NCI-H187 treated with DMSO at 0.1 percent for 48 hours (cell line): ENCODE measurements at places on chromosomes 1 and 21.

DNA sequence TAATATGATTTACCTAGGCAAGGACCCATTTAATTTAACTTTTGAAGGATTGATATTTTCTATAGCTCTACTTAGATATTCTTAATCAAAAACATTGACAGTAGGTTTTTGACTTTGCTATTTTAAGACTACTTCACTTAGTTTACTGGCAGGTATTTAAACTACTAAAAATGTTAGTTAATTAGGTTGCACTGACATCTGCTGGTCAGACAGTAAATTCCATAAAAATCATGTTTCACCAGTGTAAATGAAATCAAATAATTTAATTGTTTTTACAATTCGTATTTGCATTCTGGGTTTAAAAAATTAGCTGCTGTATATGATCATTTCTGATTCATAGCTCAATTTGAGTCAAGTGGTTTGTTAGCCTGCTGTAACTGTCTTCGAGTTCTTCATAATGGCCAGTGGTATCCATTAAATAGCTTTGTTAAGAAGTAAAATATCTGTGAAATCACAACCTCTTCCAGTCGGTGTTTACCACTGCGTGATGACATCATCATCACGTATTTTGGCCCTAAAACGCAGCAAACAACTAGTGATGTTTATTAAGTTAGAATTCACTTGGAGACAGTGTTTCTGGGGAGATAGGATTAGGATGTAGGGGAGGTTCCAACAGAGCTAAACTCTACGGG lies 26.2 kb downstream of the EXTL2 start:
- no peak for DNase-seq

- DNase-seq: no peak
These were observed 60.9 kb upstream of the C1orf105 start for GRCh38 chr1:172359491-172359999.

DNA sequence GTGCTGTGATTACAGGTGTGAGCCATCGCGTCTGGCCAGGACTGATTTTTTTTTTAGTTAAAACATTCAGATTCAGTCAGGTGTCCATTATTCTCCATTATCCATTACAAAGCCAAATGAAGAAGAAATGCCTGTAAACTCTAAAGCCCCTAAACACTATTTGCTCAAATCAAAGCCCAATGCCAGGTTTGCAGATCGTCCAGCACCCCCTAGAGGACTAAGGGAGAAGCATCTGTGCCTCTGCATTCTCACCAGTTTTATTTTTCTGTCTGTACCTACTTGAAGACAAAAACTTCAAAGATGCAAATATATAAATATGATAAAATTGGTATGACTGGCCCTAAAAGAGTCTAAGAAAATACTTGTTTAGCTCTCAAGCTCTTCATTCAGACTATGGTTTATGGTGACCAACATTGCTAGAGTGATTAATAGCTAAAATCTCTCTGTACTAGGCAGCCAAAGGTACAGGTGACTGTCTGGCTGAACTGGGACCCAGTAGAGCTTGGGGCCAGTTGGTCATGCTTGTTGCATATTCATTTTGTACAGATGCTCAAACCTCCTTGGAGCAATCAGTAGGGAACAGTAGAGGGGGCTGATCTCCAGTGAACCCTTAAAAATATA lies 138.4 kb downstream of the SYT2 start:
- DNase-seq: no peak

- DNase-seq: peak; percentile 95
These were observed 20.4 kb downstream of the GPR161 start for GRCh38 chr1:168116327-168116799.

- no peak for DNase-seq
These were observed 20.6 kb downstream of the LAMC2 start for GRCh38 chr1:183206538-183207122.

DNA sequence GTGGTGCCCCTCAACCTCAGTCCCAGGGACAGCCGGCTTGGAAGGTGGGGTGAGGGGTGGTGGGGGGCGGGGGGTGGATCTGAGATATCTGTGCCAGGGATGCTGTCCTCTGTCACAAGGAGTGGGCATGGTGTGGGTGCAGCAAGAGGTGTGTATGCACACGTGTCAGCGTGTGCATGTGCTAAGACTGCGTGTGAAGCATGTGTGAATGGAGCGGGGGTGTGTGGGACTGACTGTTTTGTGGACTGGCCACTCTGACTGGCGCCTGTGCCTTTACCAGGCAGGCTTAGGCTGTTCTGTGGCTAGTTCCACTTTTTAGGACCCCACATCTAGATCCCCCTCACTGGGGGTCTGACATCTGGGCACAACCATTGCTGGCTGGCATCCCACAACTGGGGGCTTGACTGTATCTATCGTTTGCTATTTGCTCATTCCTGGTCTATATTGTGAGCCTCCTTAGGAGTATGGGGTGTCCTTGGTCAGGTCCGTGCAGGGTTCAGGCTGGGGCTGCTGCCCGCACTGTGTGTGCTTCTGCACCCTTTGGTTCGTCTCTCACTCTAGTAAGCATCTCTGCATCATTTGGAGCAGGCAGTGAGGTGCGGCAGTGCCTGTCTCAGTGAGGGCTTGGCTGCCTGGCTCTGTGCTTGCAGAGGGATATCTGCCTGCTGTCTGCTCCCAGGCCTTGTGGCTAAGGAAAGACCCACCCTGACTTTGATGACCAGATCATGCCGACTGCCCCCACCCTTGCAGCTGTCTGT lies 1.9 kb downstream of the AMPD2 start:
- DNase-seq: no peak

- DNase-seq: no peak
These were observed 484.9 kb downstream of the SETD4 start for GRCh38 chr21:35575280-35575915.

- no peak for DNase-seq
These were observed 12.4 kb downstream of the UBXN11 start for GRCh38 chr1:26293911-26294463.

- no peak for DNase-seq
These were observed 17.8 kb downstream of the IFFO2 start for GRCh38 chr1:18938707-18939070.

DNA sequence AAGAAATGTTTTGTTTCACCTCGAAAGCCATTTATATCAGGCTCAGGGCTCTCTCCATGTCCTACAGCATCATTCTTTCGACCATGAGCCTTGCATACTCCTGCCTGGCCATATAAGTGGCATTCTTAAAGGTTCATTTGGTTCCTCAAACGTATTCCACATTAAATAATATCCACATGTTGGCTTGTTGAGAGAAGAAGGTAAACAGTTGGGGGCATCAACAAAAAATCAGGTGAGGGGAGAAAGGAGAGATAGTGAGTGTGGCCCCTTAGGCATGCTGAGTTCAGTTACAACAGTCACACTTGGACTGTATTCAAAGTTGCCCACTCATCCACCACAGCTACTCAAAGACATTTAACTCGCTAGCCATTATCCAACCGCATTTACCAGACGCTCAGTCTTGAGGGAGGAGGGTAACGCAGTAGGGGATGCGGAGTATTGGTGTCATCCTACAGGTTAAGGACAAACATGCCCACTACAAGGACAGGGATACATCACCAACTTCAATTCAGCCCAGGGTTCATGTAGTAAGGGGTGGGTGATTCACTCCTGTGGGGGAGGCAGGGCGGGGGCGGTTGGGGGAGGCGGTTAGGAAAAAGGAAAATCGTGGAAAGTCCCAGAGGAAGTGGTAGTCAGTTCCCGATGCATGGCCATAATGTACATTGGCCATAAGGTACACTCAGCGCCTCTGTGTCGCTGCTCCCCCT lies 1.4 kb downstream of the ZNF697 start:
- no peak for DNase-seq

DNA sequence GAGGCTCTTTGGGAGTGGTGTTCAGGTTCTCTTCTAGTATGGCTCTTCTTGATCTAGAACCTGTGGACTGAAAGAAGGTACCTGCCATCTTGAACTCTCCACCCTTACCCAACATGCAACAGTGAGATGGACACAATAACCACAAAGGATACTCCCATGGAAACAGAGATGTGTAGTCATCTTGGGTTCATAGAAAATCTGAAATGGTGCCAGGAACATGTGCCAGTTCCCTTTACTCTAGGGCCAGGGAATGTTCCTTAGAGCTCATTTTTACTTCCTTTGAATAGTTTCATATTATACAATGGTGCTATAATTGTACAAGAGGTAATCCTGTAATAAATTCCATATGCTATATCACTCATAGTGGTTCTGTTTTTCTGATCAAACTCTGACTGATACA lies 13.2 kb upstream of the SCYL3 start:
- no peak for DNase-seq

DNA sequence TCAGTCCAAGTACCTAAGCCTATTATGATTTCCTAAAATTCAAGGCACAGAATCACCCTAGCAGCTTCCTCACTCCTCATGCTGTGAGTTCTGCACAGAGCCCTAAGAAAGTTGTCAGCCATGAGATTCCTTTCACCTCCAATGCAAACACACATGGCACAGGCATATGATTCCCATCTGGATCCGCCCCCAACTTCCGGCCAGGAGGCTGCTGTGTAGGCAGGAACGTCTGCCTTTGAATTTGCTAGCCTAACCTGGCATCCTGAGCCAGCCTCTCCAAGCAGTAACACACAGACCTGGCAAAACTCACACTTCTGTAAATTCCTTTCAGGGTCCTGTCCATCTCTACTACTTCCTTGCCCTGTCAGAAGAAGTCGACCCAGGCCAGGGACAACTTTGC lies 521.1 kb upstream of the BEND5 start:
- DNase-seq: no peak

GRCh38 chr1:26858160-26858559 lies 4.8 kb upstream of the SFN start:
- no peak for DNase-seq

- no peak for DNase-seq
These were observed 48.2 kb upstream of the TENT5B start for GRCh38 chr1:27060891-27061290.

GRCh38 chr1:161241682-161242081 lies 3.7 kb upstream of the NR1I3 start:
- DNase-seq: no peak

DNA sequence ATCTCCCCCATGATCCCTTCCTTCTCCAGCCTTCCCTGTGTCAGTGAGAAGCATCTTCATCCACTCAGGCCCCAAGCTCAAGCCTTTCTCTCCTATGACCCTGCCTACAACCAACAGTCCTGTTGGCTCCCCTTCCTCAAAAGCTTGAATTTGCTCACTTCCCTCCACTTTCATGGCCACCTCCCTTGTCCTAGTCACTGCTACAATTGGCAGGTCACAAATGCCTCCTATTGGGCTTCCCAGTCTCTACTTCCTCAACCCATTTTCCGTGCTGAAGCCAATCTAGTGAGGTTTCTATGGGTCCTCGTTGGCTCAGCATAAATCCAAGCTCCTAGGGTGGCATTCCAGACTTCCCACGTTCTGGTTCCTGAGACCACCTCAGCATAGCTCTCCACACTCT lies 40.2 kb upstream of the SLC6A9 start:
- DNase-seq: no peak

- no peak for DNase-seq
These were observed 316.9 kb upstream of the ADGRL4 start for GRCh38 chr1:79323239-79324025.

DNA sequence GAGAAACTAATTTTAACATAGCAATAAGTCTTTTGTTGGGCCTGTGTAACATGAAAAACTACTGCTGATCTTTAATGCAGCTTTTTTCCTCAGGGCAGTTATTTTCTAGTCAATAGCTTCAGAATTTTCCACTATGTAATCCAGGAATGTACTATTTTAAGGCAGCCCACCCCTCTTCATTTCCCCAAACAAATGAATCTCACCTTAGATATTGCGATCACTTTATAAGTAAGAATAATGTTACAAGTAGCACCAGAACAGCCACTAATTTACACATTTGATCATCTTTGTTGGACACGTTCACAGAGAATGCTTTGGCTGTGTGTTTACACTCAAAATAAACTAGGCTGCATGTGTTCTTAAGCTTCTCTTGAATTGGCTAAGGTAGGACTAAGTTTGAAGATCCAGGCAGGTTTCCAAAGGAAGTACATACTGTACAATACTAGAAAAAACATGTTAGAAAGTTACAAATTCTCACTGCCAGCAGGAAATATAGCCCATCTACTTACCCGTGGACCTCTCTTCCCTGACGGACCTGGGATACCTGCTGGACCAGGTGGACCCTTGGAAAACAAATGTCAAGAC lies 41.7 kb downstream of the COL24A1 start:
- no peak for DNase-seq

DNA sequence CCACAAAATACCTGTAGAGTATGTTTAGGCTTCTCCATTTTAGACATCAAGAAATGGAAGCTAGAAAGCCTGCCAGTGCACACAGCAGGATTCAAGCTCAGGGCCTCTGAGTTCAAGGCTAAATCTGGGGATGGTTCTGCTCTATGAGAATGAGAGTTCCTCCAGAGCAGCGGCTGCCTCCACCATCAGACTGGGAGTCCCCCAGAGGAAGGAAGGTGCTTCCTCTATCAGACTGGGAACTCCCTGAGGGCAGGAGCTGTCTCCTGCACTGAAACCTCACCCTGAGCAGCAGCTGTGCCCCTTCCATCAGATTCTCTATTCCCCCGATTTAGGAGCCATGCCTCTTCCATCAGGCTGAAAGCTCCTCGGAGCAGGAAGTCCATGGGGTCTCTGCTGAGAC lies 20.1 kb downstream of the PLA2G5 start:
- no peak for DNase-seq

DNA sequence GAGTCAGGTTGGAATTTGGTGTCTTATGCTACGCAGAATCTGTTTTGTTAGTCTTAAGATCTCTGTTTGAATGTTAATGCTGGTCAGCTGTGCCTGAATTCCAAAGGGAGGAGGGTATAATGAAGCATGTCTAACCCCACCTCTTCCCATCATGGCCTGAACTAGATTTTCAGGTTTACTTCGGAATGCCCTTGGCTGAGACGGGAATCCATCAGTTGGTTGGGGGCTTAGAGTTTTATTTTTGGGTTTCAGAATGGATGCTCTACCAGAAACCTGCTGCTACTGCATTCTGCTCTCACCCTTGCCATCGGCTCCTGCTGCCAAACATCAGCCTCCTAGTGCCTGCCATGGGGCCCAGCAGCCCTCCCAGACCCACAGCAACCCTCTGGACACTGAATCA lies 24.1 kb upstream of the ETV3 start:
- no peak for DNase-seq

DNA sequence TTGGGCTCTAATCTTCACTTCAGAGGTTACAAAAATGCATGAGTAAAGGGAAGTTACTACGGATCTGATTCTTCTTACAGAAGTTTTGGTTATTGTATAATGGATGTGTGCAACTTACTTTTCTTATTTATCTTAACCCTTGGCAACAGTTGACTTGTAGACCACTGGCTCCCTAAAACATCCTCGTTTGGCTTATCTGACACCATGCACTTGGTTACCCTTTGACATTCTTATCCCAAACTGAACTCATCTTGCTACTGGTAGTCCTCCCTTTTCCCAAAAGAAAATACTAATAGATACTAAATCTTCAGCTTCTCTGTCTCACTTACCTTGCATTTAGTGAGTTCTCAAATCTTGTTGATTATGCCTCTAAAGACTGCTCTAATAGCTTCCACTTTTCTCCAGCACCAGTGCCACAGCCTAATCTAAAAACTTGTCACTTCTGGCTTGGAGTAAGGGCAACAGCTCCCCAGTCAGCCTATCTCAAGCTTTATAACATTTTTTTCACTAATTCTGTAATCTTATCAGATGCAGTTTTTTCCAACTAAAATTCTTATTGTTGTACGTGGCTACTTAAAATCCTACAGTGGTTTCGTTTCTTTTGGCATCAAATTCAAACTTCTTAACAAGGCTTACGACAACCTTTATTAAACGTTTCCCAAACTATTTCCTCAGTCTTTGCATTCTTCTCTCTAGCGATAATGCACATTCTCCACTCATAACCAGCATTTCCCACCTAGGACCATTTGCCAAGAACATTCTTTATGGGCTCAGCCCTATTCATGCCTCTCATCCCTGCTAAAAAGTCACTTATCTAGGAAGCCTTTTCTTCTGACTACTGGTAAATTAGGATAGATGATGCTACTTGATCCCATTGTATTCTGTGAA lies 204.2 kb downstream of the KCNT2 start:
- no peak for DNase-seq

GRCh38 chr1:86823821-86824500 lies 90.0 kb downstream of the SELENOF start:
- no peak for DNase-seq
